ENCODE measurements at places on chromosomes 5 and 9.

- no peak for DNase-seq
These were observed 130.4 kb upstream of the POC5 start for GRCh38 chr5:75847561-75848021.

DNA sequence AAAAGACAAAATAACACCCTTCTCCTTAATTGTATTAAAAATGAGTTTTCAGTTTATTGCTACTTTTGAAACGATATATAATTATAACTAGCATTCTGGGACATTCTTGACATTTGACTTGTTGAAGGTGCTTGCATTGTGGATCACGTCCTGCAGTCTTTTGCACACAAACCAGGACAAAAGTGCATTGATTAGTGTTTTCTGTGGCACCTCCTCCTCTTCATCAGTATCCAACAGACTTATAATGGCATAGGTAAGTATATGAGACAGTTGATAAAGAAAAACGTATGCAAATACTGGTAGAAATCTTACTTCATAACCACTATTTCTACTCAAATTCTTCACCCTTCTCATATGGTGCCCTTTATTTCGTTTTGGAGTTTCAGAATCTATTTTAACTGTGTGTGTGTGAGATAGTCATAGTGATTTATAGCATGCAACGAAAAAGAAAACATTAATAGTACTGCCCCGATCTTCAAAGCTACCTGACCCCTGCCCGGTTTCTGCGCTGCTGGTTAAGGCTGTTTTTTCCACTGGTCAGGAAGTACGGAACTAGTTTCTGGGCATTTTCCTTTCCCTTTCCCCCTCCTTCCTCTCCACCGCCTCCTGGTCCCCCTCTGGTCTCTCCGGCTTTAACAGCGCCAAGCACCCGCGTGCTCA, 639 bp upstream of the RASA1 start:
- DNase-seq = no peak

- DNase-seq = no peak
These were observed 4.3 kb downstream of the SPATA24 start for GRCh38 chr5:139399501-139400121.

DNA sequence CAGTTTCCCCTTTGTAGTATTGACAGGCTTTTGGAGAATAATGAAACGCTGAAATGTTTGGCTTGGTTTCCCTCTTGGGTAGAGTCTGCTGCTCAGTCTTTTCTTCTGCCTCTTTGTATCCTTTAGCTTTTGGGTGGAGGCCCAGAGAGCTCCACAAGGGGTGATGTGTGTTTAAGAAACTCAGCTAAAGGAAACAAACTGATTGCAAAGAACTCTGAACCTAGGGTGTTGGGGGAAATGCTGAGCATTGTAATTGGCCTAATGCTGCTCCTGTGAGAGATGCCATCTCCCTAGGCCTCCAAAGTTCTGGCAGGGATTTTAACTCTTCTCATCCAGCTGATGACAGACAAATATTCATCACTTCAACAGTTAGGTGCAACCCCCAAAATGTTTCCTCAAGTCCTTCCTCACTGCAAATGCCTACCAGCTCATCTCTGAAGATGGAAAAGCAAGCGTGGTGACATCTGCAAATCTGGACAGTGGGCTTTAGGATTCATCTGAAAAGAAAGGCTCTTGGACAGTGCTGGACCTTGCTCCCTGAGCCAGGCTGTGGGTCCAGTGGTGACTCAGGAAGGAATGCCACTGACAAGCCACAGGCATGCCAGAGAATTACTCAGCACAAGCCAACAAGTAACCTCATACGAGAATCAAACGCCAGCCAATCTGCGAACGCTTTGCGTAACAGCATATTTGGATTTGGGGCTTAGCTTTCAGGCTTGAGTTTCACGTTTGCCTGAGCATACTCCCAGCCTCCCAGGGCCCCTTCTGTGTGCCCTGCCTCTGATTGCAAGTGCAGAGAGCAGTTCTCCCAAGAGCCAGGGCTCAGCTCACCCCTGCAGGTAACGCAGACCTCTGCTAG, 30.5 kb upstream of the ZSWIM6 start:
- DNase-seq = peak; percentile 99

- DNase-seq = no peak
These were observed 26.5 kb downstream of the DDX46 start for GRCh38 chr5:134784946-134785620.

DNA sequence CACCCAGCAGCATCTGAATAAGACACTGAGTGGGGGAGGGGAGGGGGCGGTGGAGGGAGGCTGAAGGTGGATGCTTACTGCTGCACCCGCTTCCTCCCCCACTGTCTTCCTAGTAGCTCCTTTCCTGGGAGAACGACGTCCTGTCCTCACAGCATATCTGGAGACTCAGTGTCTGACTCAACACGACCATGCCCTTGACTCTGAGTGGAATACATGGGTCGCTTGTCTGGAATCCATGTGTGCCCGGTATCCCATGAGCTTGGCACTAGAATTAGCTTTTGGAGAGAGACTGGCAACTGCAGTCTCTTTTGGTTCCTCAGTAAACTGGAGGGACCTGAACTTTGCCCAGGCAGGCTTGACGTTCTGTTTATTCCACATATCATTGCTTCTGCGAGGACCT, 125.4 kb upstream of the FAM120A start:
- no peak for DNase-seq

DNA sequence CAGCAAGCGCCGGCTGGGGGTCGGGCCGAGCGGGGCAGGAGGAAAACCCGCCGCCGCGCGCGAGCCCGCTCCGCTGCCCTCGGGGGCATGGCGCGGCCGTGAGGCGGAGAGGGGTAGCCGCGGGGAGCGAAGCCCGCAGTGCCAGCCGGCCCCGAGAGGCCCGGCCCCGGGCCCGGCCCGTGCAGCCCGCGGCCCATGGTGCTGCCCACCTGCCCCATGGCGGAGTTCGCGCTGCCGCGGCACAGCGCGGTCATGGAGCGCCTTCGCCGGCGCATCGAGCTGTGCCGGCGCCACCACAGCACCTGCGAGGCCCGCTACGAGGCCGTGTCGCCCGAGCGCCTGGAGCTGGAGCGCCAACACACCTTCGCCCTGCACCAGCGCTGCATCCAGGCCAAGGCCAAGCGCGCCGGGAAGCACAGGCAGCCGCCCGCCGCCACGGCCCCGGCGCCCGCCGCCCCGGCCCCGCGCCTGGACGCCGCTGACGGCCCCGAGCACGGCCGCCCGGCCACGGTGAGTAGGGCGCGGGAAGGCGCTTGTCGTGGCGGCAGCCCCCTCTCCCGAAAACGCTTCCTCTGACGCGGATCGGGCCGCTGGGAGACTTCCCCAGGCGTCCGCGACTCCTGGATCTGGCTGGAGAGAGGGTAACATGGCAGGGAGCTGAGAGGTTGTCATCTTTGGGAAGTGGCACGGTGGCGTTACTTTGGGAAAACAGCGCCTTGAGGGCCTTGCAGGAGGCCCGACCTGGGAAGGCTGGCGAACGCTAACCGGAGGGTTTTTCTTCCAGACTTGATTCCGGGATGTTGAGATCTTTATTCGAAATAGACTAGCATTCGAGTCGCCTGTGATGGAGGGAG, 523 bp downstream of the MAML1 start:
- peak; percentile 27 for DNase-seq
